Stomach (tissue), 19 donors: ENCODE measurements at places on chromosomes 3 and 15. TPM values are rescaled to one million over a fixed set of nuclear protein-coding genes. Genes with fewer than 3 reads are reported as not detected.

- H3K27ac ChIP-seq, result no peak overlapping the region
- no peaks in the 10 kb centered on the region for H3K27me3 ChIP-seq
- H3K4me1 ChIP-seq, result peaks cover 57% of the 10 kb centered on the region
- no peak for DNase-seq
- H3K4me3 ChIP-seq, result no peak overlapping the region
Observed at GRCh38 chr15:78084449-78084750, 6.9 kb upstream of the TBC1D2B start.

DNA sequence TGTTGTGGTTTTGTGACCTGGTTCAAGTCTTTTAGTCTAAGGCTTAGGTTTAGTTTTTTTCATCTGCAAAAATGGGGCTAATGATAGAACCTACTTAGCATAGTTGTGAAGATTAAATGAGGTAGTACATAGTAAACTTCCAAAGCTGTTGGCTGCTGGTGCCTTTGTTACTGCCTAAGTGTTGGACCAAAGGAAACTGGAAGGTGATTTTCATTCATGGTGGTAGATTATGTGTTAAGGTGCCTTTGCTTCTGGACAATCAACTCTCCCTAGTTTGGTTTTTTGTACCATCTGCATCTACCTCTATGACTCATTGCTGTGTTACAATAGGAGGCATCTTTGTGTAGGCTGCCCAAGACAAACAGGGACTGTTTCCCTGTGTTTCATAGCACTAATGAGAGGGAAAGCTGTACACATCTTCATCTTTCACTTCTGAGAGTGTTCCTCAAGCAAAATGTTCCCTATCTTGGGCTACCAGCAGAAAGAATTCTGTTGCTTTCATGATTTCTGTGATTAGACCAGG is 3.2 kb downstream of the MAP2K1 start:
- no peak overlapping the region for H3K27ac ChIP-seq
- no peaks in the 10 kb centered on the region for H3K36me3 ChIP-seq
- no peak overlapping the region for H3K4me3 ChIP-seq
- H3K4me1 ChIP-seq, result peaks cover 31% of the 10 kb centered on the region

DNA sequence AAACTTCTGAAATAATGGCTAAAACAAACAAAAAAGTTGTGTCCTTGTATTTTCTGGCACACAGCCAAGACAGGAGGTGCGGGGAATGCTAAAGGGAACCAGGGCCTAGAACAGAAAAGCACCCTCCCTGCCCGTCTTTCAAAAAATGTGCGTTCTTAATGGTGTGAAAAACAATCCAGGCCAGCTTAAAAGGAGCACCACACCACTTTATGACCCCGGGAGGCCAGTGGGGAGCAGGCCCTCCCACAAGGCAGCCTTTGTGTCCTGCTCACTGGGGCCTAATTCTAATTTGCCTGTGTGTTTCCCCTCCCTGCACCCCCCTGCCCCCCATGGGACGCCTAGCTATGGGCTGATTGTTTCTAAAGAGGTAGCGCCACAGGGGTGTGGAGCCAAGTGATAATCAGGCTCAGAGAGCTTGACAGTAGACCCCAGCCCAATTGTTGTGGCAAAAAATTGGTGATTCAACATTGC is 181.4 kb downstream of the GREM1 start:
- H3K36me3 ChIP-seq, result peaks cover 22% of the 10 kb centered on the region
- DNase-seq, result no peak
- H3K4me3 ChIP-seq, result no peak overlapping the region
- no peak overlapping the region for H3K27ac ChIP-seq
- no peaks in the 10 kb centered on the region for H3K4me1 ChIP-seq
- no peaks in the 10 kb centered on the region for H3K27me3 ChIP-seq

GRCh38 chr3:19885468-19885867 is 48.5 kb downstream of the EFHB start:
- no peaks in the 10 kb centered on the region for H3K36me3 ChIP-seq
- no peak overlapping the region for H3K4me3 ChIP-seq
- H3K27ac ChIP-seq, result no peak overlapping the region

DNA sequence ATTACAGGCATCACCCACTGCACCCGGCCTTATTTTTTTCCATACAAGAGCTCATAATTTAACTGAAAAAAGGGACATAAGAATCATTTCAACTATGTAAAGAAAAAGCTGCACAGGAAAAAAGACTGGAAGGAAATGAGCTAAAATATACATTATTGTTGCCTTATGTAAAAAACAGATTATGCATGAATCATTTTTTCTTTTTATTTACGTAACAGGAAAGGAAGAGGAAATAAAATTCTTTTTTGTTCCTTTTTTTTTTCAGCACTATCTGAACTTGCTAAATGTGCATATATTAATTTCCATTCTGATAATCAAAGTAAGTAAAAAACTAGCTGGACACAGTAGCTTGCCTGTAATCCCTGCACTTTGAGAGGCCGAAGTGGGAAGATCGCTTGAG is 12.1 kb downstream of the KIF9 start:
- no peak overlapping the region for H3K27ac ChIP-seq
- no peaks in the 10 kb centered on the region for H3K27me3 ChIP-seq
- no peak overlapping the region for H3K4me3 ChIP-seq
- no peak for DNase-seq
- no peaks in the 10 kb centered on the region for H3K36me3 ChIP-seq
- H3K4me1 ChIP-seq, result peaks cover 11% of the 10 kb centered on the region

DNA sequence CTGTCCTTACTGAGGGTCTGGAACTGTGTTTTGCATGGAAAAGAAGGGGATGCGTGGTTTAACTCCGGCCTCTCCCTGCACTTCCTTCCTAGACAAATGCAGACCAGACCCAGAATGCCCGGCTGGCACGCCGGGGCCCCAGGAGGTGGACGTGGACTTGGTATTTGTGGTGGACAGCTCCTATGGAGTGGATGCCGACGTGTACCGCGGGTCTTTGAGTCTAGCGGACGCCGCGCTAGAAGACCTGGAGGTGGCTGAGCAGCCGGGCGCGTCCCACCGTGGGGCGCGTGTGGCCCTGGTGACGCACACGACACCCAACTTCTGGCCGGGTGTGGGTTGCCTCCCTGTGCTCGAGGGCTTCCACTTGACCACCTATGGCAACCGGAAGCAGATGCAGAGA is 81.8 kb upstream of the COL6A5 start:
- no peak for DNase-seq
- no peak overlapping the region for H3K4me3 ChIP-seq
- no peaks in the 10 kb centered on the region for H3K36me3 ChIP-seq
- H3K27ac ChIP-seq, result no peak overlapping the region

- no peak overlapping the region for H3K27ac ChIP-seq
- no peaks in the 10 kb centered on the region for H3K36me3 ChIP-seq
- H3K4me1 ChIP-seq, result peaks cover 19% of the 10 kb centered on the region
- no peaks in the 10 kb centered on the region for H3K27me3 ChIP-seq
Observed at GRCh38 chr3:71232175-71232679, 351.3 kb downstream of the FOXP1 start.

GRCh38 chr3:52842424-52842823 is 7.6 kb upstream of the MUSTN1 start:
- DNase-seq, result no peak
- no peaks in the 10 kb centered on the region for H3K27me3 ChIP-seq
- H3K4me1 ChIP-seq, result peaks cover 27% of the 10 kb centered on the region
- H3K36me3 ChIP-seq, result peaks cover 58% of the 10 kb centered on the region
- H3K27ac ChIP-seq, result no peak overlapping the region

Gene P2RY12
- total RNA-seq, result not detected

Gene SYNPR
- 1.0 TPM for total RNA-seq

Gene SAXO2
- 0.14 TPM for total RNA-seq

Gene ARGFX
- not detected for total RNA-seq
